ENCODE measurements at places on chromosomes 6 and 20. TPM values are rescaled to one million over a fixed set of nuclear protein-coding genes. Genes with fewer than 3 reads are reported as not detected.
A peak's percentile ranks its signal among the peaks of the same experiment; 100 is the strongest.

NHLRC1 gene
- total RNA-seq, result 2.1 TPM

GRCh38 chr20:7722564-7722963, 217.7 kb downstream of the HAO1 start:
- DNase-seq, result no peak
- no peaks in the 10 kb centered on the region for H3K4me1 ChIP-seq
- no peak overlapping the region for H3K27ac ChIP-seq
- no peaks in the 10 kb centered on the region for H3K36me3 ChIP-seq

GRCh38 chr6:127727260-127727953, 150.4 kb downstream of the C6orf58 start:
- no peaks in the 10 kb centered on the region for H3K27me3 ChIP-seq
- H3K4me3 ChIP-seq, result no peak overlapping the region
- H3K27ac ChIP-seq, result no peak overlapping the region
- DNase-seq, result no peak

- no peak overlapping the region for H3K4me3 ChIP-seq
- H3K4me1 ChIP-seq, result peaks cover 64% of the 10 kb centered on the region
- no peaks in the 10 kb centered on the region for H3K36me3 ChIP-seq
- no peaks in the 10 kb centered on the region for H3K27me3 ChIP-seq
These were observed 40.3 kb downstream of the TAF4 start for GRCh38 chr20:62025394-62025793.

PRDM13 gene
- total RNA-seq, result not detected

IL17A gene
- not detected for total RNA-seq

- H3K27me3 ChIP-seq, result no peaks in the 10 kb centered on the region
- no peak overlapping the region for H3K4me3 ChIP-seq
- peak overlapping the region; percentile 24 for H3K27ac ChIP-seq
These were observed 27.0 kb upstream of the TBC1D7 start for GRCh38 chr6:13355043-13355945.

GRCh38 chr20:25246182-25246999, 1.5 kb upstream of the PYGB start:
- no peak overlapping the region for H3K27ac ChIP-seq
- H3K36me3 ChIP-seq, result no peaks in the 10 kb centered on the region
- H3K4me1 ChIP-seq, result peaks cover 3% of the 10 kb centered on the region
- DNase-seq, result no peak
- no peaks in the 10 kb centered on the region for H3K27me3 ChIP-seq

- DNase-seq, result no peak
- no peaks in the 10 kb centered on the region for H3K36me3 ChIP-seq
- no peaks in the 10 kb centered on the region for H3K4me1 ChIP-seq
- H3K27me3 ChIP-seq, result no peaks in the 10 kb centered on the region
- no peak overlapping the region for H3K4me3 ChIP-seq
These were observed 252.3 kb downstream of the GRIK2 start for GRCh38 chr6:101645770-101646169.

DNA sequence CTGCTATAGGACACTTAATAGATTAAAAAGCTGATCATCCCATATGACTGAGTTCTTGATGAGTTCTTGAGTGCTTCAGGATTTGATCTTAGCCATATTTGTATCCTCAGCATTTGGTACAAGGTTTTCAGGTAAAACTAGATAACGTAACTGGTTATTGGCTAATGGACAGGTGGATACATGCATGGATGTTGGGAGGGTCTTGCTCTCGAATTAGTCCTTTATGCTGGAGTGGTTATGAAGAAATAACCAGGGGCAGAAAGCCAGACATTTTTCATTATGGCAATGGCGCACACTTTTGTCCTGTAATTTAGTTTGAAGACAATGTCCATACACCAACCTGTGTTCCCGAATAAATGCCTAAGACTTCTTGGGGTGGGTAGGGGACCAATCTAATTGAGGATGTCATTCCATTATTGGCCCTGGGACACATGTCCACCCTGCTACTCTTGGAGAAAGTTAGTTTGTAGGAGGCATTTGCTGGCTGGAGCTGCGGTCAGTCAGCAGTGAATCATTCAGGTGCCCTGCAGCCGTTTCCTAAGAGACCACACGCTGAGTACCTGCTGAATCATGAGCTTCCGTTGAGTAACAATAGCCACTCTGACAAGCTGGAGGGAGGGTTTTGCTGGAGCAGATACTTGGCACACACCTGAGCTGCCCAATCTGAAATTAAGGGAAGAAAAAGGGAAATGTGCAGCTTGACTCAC, 194.4 kb downstream of the FOXA2 start:
- H3K4me3 ChIP-seq, result no peak overlapping the region
- no peaks in the 10 kb centered on the region for H3K36me3 ChIP-seq
- no peak overlapping the region for H3K27ac ChIP-seq
- DNase-seq, result no peak
- no peaks in the 10 kb centered on the region for H3K4me1 ChIP-seq

NFKBIL1 gene
- total RNA-seq, result 6.7 TPM

GRCh38 chr6:108689272-108690161, 128.8 kb downstream of the FOXO3 start:
- peak overlapping the region; percentile 22 for H3K27ac ChIP-seq
- H3K4me3 ChIP-seq, result no peak overlapping the region
- H3K27me3 ChIP-seq, result no peaks in the 10 kb centered on the region
- no peaks in the 10 kb centered on the region for H3K36me3 ChIP-seq

- H3K4me1 ChIP-seq, result no peaks in the 10 kb centered on the region
- no peak for DNase-seq
- no peak overlapping the region for H3K4me3 ChIP-seq
- H3K36me3 ChIP-seq, result no peaks in the 10 kb centered on the region
- H3K27me3 ChIP-seq, result no peaks in the 10 kb centered on the region
These were observed 322.5 kb downstream of the HACE1 start for GRCh38 chr6:104537180-104537579.

- H3K4me1 ChIP-seq, result no peaks in the 10 kb centered on the region
- DNase-seq, result no peak
- H3K27me3 ChIP-seq, result no peaks in the 10 kb centered on the region
- H3K4me3 ChIP-seq, result no peak overlapping the region
These were observed 59.5 kb downstream of the BFSP1 start for GRCh38 chr20:17471606-17472187.

- H3K4me3 ChIP-seq, result no peak overlapping the region
- no peaks in the 10 kb centered on the region for H3K4me1 ChIP-seq
- no peak for DNase-seq
- no peaks in the 10 kb centered on the region for H3K27me3 ChIP-seq
These were observed 43.6 kb upstream of the SLC22A23 start for GRCh38 chr6:3500262-3501014.

DNA sequence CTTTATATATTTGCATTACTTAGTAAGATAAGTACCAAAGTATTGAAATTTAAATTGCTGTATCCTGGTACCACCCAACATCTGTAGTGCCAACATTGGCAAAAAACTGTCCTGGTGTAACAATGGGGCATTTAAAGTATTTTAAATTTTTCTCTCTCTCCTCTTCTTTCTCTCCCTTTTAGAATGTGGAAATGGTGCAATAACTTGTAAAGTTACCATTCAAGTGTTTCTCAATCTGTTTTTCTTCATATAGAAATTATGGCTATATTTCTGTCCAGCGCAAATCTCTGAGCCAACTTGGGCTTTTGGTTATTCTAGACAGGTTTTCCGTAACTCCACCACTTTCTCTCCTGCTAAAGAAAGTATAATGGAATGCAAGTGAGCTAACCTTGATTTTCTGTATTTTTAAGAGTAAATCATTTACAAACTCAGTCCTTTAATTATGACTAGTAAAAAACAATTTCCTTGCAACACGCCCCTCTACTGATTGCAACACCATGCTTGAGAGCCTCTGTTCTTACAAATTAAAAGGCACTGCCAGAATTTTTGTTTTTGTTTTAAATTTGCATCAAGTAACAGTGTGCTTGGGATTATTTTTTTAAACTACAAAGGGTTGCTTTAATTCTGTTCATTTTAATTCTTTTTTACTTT, 324.2 kb upstream of the CITED2 start:
- H3K36me3 ChIP-seq, result no peaks in the 10 kb centered on the region
- no peak for DNase-seq
- no peak overlapping the region for H3K4me3 ChIP-seq
- no peak overlapping the region for H3K27ac ChIP-seq
- peaks cover 6% of the 10 kb centered on the region for H3K4me1 ChIP-seq

- peak overlapping the region; percentile 88 for H3K4me3 ChIP-seq
- peaks cover 18% of the 10 kb centered on the region for H3K36me3 ChIP-seq
- H3K27me3 ChIP-seq, result no peaks in the 10 kb centered on the region
- peak overlapping the region; percentile 94 for H3K27ac ChIP-seq
- no peak for DNase-seq
These were observed 1.5 kb downstream of the LEMD2 start for GRCh38 chr6:33787346-33787953.

- H3K27ac ChIP-seq, result no peak overlapping the region
- H3K4me1 ChIP-seq, result no peaks in the 10 kb centered on the region
- peaks cover 19% of the 10 kb centered on the region for H3K36me3 ChIP-seq
- H3K27me3 ChIP-seq, result no peaks in the 10 kb centered on the region
These were observed 108.0 kb downstream of the SLC22A3 start for GRCh38 chr6:160456214-160456546.

GSTA4 gene
- total RNA-seq, result 22.7 TPM
